NCI-H345 (cell line): ENCODE measurements at places on chromosomes 7 and 10.

- DNase-seq: peak; percentile 15
Observed at GRCh38 chr7:70527520-70528115, 604.3 kb upstream of the GALNT17 start.

- no peak for DNase-seq
Observed at GRCh38 chr10:113232928-113233511, 283.0 kb downstream of the TCF7L2 start.

DNA sequence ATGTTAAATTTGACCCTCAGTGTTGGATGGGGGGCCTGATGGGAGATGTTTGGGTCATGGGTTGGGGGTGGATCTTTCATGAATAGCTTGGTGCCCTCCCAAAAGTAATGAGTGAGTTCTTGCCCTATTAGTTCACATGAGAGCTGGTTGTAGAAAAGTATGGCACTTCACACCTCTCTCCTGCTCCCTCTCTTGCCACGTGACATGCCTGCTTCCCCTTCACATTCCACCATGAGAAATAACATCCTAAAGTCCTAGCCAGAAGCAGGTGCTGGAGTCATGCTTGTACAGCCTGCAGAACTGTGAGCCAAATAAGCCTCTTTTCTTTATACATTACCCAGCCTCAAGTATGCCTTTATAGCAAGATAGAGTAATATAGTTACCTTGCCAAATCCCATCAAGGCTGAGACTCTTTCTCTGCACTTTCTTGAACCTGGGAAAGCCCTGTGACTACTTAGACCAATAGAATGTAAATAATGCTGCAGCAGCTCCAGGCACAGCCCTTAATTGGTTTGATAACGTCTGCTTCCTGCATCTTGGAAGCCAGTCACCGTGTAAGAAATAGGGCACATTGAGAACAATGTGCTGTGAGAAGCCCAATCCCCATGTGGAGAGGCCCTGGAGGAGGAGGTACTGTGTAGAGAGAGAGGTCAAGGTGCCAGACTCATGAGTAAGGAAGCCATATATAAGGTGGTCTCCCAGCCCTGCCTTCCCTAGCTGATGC, 88.0 kb upstream of the NAMPT start:
- no peak for DNase-seq

- no peak for DNase-seq
Observed at GRCh38 chr10:69446650-69447151, 4.6 kb upstream of the TSPAN15 start.

- no peak for DNase-seq
Observed at GRCh38 chr7:40470091-40470592, 335.3 kb downstream of the SUGCT start.

GRCh38 chr7:101865031-101865430, 47.6 kb downstream of the CUX1 start:
- no peak for DNase-seq

- no peak for DNase-seq
Observed at GRCh38 chr7:66528652-66529051, 100.0 kb upstream of the KCTD7 start.

DNA sequence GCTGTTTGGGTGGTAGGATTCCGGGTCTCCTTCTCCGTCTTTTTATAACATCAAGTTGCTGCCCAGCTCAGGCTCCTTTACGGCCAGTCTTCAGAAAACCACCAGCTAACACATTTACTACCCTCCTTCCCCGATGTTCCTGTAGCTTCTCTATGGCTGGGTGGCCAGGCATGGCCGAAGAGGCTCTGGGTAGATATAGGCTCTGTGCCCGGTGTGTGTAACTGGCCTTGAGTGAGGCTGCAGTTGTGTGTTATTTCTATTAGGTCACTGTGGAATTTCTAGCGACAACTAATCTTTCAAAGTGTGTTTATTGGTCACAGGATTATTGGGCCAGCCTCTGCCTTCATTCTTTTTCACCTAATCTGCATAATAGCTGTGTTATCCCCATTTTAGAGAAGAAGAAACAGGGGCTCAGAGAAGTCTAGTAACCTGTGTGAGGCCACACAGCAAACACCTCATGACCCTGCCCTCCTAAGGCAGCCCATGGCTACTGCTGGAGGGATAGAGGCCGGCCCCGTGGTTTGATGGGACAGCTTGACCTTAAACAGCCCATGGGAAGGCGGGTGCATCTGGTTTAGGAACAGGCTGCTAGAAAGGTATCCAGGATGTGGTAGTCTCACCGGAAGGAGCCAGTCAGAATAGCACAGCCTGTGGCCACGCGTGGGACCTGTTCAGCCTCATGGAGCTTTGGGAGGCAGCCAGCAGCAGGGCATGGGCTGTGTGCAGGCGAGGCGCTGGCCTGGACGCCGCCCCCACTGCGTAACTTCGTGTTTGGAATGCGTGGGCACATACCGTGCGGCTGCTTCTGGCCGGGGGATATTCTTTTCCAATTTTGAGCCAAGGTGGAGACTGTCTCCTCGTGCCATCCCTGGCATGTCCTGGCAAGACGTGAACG, 29.7 kb downstream of the HTRA1 start:
- no peak for DNase-seq

- no peak for DNase-seq
Observed at GRCh38 chr10:20995123-20995987, 98.2 kb upstream of the NEBL start.

- no peak for DNase-seq
Observed at GRCh38 chr10:132514821-132515520, 22.6 kb upstream of the INPP5A start.

DNA sequence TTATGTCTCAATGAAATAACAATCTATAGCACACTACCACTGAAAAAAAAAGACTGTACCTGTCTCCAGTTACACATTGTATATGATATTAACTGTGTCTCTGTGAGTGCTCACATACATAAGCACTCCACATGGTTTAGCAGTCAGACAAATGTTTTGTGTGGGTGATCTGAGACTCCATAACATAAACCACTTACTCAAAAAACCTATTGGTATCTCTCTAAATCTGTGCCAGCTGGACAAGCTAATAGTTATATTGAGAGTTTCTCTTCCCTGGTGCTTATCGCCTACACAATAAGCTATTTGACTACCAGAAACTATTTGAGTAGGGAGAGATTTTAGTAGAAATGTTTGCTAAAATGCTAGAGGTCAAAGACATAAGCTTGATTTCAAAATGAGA, 190.1 kb upstream of the AGR3 start:
- DNase-seq: no peak

GRCh38 chr7:152344253-152344652, 91.5 kb downstream of the KMT2C start:
- no peak for DNase-seq

DNA sequence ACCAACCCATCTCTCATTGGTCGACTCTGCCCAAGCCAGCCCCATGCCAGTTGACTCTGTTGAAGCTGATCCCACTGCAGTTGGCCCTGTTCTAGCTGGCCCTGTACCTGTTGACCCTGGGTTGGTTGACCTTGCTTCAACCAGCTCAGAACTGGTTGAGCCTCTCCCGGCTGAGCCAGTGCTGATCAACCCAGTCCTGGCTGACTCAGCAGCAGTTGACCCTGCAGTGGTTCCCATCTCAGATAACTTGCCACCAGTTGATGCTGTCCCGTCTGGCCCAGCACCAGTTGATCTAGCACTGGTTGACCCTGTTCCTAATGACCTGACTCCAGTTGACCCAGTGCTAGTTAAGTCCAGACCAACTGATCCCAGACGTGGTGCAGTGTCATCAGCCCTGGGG, 7.4 kb downstream of the PPRC1 start:
- DNase-seq: no peak

GRCh38 chr7:76513817-76514799, 3.8 kb downstream of the UPK3B start:
- DNase-seq: no peak

- DNase-seq: no peak
Observed at GRCh38 chr7:16921644-16922257, 40.0 kb upstream of the AGR3 start.

DNA sequence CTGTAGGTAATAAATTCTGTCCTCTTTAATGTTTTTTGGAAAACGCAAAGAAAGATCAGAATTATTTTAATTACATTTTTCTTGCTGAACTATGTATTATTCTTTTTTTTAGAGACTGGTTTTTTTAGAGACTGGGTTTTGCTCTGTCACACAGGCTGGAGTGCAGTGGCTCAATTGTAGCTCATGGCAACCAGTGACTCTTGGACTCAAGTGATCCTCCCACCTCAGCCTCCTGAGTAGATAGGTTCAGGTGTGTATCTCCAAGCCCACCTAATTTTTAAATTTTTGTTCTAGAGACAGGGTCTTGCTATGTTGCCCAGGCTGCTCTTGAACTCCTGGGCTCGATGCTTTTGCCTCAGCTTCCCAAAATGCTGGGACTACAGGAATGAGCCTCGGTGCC, 5.3 kb upstream of the DENND10 start:
- no peak for DNase-seq

- DNase-seq: no peak
Observed at GRCh38 chr10:71837098-71837827, 13.8 kb downstream of the PSAP start.

DNA sequence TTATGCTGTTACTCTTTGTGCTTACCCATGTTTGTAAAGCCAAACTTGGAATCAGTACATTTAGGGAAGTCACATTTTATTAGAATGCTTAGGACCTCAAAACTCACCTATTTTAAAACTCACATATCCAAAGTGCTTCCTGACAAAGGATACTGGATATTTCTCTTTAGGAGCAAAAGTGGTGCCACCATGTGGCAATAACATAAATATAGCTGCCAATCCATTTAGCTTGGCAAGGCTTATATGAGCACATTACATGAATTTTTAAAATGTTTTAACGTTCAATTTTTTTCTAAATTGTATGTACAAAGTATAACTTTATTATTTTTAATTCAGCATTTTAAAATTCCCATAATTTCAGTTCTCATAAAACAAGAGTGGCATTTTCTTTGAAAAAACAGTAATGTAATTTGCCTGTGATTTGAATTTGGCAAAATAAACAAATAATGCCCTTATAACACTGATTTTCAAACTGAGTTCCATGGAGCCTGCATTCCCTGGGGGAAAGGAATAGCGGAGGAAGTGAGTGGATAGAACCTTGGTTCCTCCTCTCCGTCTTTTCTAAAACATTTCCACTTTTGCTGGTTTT, 75.4 kb downstream of the HDAC9 start:
- peak; percentile 36 for DNase-seq

DNA sequence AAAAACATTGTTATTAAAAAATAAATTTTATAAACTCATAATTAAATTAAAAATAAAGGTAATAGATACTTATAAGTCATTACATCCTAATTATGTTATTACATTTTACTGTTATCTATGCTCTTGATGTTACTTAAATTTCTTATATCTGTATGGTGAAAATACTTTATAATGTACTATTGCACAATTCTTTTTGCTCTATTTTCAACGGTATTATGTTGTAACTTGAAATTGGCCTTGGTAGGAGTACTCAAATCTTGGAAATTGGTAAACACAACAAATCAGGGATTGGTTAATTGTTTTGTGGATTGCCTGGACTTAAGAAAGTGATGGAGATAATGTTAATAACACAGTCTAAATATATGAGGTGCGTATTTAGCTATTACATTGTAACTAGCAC, 273.3 kb downstream of the MDFIC start:
- DNase-seq: no peak

- DNase-seq: no peak
Observed at GRCh38 chr10:29559996-29560395, 74.8 kb downstream of the SVIL start.

DNA sequence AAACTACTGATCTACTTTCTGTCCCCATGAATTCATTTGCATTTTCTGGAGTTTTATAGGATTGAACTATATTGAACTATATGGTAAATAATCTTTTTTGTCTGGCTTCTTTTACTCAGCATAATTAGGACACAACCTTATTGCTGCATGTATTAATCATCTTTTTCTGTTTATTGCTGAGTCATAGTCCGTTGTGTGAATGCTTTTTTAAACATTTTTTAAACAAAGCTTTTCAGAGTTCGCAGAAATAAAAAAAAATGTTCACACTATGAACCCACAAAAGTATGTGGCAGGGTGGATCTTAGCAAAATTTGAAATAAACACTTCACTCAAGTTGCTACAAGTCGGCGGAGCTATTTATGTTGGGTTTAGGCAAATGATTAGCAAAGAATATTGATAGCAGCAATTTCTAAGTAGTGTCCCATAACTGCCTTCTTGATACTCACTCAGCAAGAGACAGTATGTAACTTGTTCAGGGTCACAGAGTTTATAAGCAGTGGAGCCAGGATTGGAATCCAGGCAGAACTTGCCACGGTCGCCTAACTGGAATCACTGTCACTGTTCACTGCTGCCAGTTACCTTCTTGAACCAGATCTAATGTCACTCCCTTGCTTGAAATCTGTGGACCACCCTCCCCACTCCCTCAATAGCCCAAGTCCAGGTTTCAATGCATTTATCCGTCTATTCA, 5.6 kb downstream of the CH25H start:
- no peak for DNase-seq

DNA sequence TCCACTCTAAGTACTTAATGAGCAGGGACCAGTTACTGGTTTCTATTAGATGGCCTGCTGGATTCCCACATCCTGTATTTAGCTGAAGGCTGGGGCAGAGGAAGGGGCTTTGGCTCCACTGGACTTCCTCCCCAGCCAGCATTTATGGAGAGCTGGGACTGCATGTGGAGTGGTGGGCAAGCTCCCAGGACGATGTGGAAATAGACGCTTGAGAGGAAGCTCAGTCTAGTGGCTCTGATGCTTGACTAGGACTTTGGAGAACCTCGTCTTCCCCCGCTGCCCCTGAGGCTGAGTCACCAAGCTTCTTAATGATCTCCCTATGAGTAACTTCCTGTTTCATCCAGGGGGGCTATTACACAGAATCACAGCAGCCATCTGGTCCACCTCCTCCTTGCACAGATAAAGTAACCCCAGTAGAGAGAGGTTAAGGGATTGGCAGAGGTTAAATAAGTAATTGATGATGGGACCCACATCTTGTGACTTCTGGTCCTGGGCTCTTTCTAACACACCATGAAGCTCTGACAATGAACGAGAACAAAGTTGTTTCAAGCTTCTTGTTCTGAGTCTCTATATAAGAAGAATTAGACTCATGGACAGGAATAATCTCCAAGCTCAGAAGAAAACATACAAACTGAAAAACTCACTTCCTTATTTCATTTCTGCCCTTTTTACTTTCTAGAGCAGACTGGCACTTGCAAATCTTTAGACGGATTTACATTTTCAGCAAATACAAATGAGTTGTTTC, 126.2 kb downstream of the PRPF18 start:
- DNase-seq: no peak

GRCh38 chr10:132827423-132827789, 41.5 kb upstream of the NKX6-2 start:
- no peak for DNase-seq

- DNase-seq: no peak
Observed at GRCh38 chr7:138363721-138364120, 96.3 kb upstream of the TRIM24 start.

GRCh38 chr10:17907641-17908040, 44.1 kb upstream of the SLC39A12 start:
- no peak for DNase-seq

- DNase-seq: no peak
Observed at GRCh38 chr10:12699258-12699700, 302.2 kb downstream of the CCDC3 start.

GRCh38 chr7:45407730-45408408, 166.3 kb upstream of the ADCY1 start:
- DNase-seq: peak; percentile 1

- no peak for DNase-seq
Observed at GRCh38 chr7:48059706-48060105, 24.4 kb downstream of the C7orf57 start.

- no peak for DNase-seq
Observed at GRCh38 chr10:378230-378929, 243.1 kb downstream of the ZMYND11 start.
